Stimulated activated CD8-positive, alpha-beta memory T cell treated with anti-CD3 and anti-CD28 coated beads, Interleukin-7, amount 100 ng/mL, for 1 hour (primary cell): ENCODE measurements at places on chromosomes 11 and 22.

DNA sequence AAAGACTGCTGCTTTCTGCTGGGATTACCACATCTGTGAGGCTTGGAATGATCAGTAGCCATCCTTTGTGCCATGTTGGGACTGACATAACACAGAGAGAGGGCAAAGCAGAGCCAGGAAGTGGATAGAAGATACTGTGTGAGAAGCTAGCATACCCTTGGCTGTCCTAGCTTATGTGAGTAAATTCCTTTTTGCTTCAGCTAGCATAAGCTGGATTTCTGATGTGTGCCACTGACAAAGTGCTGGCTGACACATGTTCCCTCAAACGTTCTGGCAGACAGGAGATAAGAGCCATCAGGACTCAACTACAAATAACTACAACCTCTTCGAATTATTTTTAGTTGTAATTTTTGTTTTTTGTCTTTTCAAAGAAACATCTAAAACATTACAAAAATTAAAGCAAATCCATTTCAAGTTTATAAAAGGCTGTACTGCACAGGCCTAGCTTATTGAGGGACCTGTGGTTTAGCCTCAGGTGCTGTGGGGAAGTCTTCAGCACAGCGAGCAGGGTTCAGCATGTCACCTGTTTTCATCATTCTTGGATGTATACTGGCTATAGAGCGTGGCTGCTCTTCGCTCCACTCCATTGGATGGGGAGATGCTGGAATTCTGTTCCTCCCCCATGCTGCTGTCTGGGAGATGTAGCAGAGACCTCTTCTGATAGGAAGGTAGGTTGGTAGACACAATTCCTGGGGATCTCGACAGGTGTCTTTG, 120.9 kb downstream of the SWAP70 start:
- no peak for DNase-seq

DNA sequence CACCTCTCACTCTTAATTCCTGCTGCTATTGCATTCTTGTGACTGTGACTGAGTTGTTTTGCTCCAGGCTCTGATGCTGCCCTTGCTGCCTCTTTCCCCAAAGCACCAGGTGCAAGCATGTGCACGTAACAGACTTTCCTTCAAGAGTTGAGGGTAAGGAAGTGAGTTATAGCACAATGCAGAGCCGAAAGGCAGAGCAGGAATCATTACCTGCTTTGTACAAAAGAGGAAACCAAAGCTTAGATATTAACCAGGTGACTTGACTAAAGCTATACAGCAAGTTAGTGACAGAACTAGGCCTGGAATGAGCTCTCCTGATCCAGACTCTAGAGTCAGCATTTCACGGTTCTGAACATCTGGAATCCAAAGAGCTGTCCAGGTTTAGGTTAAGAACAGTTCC, 33.6 kb downstream of the NEU3 start:
- no peak for DNase-seq

DNA sequence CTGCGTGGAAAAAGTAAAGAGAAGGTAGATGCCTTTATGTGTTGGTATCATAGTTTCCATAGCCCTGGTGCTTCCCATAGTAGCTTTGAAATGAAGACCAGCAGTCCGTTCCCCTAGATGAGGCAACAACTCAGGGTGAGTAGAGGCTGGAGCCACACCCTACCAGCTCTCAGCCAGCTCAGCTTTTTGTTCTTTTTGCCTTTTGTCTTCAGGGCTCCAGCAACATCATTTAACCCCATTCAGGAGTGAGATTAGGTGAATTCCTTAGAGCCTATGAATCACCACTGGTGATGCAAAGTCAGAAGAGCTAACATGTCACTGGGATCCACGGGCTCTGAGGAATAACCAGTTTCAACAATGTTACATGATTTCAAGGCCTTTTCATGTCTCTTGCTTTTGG, 14.0 kb upstream of the SESN3 start:
- no peak for DNase-seq

DNA sequence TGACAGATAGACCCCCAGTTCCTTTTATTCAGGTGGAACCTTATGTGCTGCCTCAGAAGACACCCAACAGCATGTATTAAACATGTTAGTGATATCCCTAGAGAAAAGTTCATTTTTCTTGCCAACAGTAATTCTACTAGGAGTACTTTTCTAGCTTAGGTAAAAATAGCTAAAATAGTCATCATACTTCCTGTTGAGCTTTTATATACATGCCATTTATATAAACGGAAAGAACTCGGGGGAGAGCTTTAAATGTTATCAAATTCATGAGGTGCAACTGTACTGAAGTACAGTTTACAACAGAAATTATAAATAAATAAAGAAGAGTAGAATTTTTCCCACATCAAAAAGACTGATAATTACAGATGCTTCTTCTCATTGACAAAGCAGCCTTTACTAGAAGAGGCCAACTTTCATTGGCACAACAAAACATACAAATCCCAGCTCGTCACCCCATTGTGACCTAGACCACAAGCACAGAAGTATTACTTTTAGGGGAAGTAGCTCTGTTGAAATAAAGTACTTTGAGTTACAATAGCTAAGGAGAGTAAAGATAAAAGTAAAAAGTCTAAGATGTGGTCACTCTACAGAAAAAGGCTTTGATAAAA, 59.1 kb upstream of the POU2AF2 start:
- no peak for DNase-seq

DNA sequence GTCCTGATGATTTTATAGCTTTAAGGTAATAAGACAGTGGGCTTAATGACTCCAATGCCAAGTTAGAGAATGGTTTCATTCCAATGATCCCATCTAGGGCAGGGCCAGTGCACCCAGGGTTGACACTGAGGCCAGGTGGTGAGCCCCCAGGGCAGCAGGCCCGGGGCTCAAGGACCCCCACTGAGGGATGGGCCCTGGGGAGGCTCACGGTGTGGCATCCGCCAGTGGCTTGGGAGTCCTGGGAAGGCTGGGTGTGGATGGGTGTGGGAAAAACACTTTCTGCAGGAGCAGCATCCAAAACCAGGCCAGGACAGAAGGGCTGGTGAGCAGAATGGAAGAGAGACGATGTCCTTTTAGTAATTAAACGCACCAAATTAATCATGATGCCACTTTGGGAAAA, 626.3 kb downstream of the TBC1D22A start:
- no peak for DNase-seq

DNA sequence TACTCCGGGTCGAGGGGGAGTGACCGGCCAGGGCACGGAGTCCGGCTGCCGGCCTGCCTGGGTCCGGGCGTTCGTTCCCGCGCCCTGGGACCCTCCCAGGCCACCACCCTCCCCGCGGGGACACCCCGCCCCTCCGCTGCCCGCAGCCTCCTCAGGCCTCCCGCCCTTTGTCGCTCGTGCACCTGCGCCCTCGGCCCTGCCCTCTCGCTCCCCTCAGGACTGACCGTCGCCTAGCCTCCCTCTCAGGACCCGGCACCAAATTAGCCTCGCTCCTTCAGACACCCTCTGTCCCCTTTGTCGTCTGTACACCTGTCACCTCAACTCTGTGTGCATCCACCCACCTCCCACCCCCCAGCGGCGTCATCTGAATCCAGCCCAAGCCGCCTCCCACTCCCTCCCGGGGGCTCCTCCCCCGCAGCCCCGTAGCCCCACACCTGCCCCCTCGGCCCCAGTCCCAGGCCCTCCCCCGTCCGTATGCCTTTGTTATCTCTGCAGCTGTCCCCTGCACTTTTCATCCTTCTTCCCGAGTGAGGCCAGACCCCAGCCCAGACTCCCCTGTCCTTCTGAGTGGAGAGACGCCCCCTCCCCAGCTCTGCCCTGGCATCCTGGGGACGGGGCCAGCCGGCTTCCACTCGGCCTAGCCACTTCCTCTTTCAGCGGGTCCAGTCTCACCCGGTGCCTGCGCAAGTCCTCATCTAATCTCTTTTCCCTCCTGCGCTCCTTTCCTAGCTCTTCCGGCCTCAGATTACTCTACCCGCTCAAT, 643 bp downstream of the TIGD3 start:
- peak; percentile 31 for DNase-seq

GRCh38 chr22:36471341-36471821, 10.1 kb downstream of the TXN2 start:
- no peak for DNase-seq

DNA sequence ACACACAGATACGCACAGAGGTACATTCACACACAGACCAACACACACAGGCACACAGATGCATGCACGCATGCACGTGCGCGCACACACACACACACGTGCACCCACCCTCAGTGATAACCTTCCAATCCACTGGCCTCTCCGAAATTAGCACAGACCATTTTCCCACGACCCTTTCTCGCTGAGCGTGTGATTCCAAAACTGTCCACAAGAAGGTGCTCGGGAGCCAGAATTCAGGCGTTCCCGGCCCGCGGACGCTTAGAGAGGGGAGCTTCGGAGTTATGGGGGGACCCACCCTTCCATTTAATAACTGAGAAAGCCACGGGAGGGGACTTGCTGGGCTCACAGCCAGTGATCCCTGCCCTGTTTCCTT, 33.8 kb upstream of the SLC35C1 start:
- peak; percentile 59 for DNase-seq

DNA sequence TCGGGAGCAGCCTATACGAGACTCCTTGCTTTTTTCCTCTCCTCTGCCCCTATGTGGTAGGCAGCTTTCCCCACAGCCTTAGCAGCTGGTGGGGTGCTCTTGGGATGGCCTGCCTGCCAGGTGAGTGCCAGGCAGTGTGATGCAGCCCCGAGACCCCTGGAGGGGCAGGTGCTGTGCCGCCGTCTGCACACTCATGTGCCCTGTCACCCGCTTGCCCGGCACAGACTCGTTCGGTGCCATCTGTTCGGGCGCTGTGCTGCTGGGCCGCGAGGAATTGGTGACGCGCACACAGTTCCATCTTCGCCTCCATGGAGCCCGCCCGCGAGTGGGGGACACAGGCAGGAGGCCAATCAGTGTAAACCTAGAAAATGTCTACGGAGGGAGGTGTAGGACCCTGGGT, 15.1 kb downstream of the TRMU start:
- no peak for DNase-seq

DNA sequence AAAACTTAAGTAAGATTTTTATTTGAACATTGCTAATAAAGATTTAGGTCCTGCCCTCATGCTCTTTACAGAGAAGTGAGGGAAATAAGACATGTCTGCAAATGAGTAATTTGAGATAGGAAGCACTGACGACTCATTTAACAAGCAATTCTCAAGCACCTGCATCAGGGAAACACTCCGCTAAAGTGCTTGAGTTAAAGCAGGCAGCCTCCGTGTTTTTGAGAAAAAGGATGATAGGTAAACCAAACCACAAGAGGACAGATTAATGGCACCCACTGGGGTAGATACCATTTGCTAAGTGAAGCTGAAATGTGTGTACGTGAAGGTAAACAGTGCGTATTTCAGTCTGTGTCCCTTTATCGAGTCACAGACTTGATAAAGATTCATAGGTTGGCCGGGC, 184.6 kb upstream of the CARD18 start:
- no peak for DNase-seq
